ENCODE measurements at places on chromosomes 4 and X. TPM values are rescaled to one million over a fixed set of nuclear protein-coding genes. Genes with fewer than 3 reads are reported as not detected.

Gene FAM50A
- total RNA-seq = 44.1 TPM

- no peaks in the 10 kb centered on the region for H3K36me3 ChIP-seq
- H3K27ac ChIP-seq = no peak overlapping the region
- no peaks in the 10 kb centered on the region for H3K27me3 ChIP-seq
- H3K4me1 ChIP-seq = no peaks in the 10 kb centered on the region
- DNase-seq = no peak
- no peak overlapping the region for H3K4me3 ChIP-seq
Observed at GRCh38 chrX:7316280-7316679, 168.3 kb upstream of the PUDP start.

DNA sequence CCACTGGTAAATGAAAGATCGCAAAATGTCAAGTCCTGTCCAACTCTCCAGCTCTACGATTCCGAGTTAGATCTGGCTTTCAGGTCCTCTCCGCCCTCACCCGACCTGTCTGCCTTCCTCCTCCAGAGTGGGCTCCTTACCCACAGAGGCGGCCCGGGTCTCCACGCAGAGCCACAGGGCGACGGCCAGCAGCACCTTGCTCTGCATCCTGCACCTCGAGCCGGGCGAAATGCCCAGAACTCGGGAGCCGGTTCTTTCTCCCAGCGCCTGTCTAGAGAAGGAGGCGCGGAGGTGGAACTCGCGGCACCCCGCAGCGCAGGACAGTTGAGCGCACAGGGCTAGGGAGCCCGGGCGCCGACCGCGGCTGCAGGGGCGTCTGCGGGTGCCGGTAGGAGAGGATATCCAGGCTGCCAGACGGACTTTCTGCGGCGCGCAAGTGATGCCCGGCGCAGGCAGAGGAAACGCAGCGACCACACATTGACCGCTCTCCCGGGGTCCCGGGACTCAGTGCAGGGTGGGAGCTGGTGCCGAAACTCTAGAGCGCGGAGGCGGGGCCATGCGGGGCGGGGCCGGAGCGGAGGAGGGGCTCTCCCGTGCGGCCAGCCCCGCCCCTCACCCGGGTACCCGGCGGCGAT, at the start of gene KDR:
Gene KDR, minus strand, starts transcription at position 509 of the 635 bp plus-strand sequence. Its CDS starts 302 bp downstream, at position 207.
- no peak within 1 kb of the TSS for H3K27ac ChIP-seq
- H3K27me3 ChIP-seq = peaks cover 18% of the 10 kb centered on the region
- H3K36me3 ChIP-seq = no peaks in the 10 kb centered on the region
- no peaks in the 10 kb centered on the region for H3K4me1 ChIP-seq
- no peak for DNase-seq
- H3K4me3 ChIP-seq = no peak within 1 kb of the TSS

GRCh38 chr4:78845472-78845871, 69.3 kb downstream of the BMP2K start:
- no peaks in the 10 kb centered on the region for H3K27me3 ChIP-seq
- peak overlapping the region; percentile 0 for H3K27ac ChIP-seq
- peaks cover 7% of the 10 kb centered on the region for H3K36me3 ChIP-seq
- H3K4me3 ChIP-seq = no peak overlapping the region
- DNase-seq = no peak

- H3K4me3 ChIP-seq = no peak overlapping the region
- H3K4me1 ChIP-seq = no peaks in the 10 kb centered on the region
- H3K27ac ChIP-seq = no peak overlapping the region
- no peaks in the 10 kb centered on the region for H3K27me3 ChIP-seq
- no peaks in the 10 kb centered on the region for H3K36me3 ChIP-seq
Observed at GRCh38 chr4:13164783-13165331, 319.3 kb downstream of the RAB28 start.

- H3K36me3 ChIP-seq = no peaks in the 10 kb centered on the region
- peaks cover 43% of the 10 kb centered on the region for H3K27me3 ChIP-seq
- DNase-seq = no peak
- H3K4me3 ChIP-seq = no peak overlapping the region
- H3K27ac ChIP-seq = no peak overlapping the region
- peaks cover 13% of the 10 kb centered on the region for H3K4me1 ChIP-seq
Observed at GRCh38 chrX:153887385-153887784, 1.4 kb upstream of the L1CAM start.

GRCh38 chr4:20805716-20806115, 105.5 kb downstream of the PACRGL start:
- no peak overlapping the region for H3K4me3 ChIP-seq
- no peak for DNase-seq
- H3K27me3 ChIP-seq = no peaks in the 10 kb centered on the region

DNA sequence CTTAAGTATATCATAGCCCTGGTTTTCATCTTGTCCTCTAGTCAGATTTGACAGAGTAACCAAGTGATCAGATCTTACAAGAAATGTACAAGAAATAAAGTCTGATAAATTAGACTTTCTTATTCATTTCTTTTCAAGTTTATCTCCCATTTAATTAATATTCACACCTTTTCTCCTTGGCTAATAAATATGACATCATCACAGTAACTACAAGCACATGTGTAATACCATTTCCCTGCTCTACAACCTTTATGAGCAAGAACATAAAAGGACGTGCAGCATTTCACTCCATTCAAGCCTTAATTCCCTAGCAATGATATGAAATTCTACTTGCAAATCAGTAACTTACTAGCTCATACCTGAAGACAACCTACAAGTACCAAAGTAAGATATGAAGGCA, 88.5 kb downstream of the BRWD3 start:
- H3K27ac ChIP-seq = no peak overlapping the region
- no peak for DNase-seq
- H3K4me1 ChIP-seq = no peaks in the 10 kb centered on the region
- H3K4me3 ChIP-seq = no peak overlapping the region

Data from spleen (tissue), 13 donors.